ENCODE measurements at places on chromosomes 11 and 22.
A peak's percentile ranks its signal among the peaks of the same experiment; 100 is the strongest.

GRCh38 chr11:113952588-113952987, 22.3 kb upstream of the HTR3A start:
- no peak for DNase-seq

DNA sequence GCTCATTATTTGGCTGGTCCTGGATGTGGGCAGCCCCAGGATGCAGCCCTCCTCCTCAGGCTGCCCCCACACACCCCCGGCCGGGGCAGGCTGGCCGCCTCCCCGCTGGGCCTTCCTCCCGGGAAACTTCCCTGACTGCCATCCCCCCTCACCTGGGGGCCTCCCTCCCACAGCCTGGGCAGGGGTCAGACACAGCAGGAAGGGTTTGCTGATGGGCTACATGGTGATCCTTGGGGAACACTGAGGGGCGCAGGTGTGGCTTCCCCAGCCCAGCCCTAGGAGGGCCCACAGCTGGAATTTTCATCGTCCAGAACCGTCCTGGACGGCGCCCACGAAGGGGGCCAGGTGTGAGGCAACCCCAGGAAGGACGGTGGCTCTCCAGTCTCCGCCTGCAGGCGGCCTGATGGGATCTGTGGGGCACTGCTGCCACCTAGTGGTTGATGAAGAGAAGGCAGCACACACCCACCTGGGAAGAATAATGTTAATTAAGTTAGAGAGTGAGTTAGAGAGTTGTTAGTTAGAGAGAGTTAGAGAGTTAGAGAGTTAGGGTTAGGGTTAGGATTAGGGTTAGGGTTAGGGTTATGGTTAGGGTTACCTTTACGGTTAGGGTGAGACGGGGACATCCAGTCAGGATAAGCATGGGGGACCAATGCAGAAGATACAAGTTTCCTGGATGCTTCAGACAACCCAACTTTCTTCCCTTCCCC, 75.9 kb upstream of the PRR5 start:
- DNase-seq: peak; percentile 67

GRCh38 chr22:26501996-26502395, 10.3 kb downstream of the TFIP11 start:
- no peak for DNase-seq

- no peak for DNase-seq
Observed at GRCh38 chr22:36985211-36985889, 33.9 kb downstream of the TST start.

DNA sequence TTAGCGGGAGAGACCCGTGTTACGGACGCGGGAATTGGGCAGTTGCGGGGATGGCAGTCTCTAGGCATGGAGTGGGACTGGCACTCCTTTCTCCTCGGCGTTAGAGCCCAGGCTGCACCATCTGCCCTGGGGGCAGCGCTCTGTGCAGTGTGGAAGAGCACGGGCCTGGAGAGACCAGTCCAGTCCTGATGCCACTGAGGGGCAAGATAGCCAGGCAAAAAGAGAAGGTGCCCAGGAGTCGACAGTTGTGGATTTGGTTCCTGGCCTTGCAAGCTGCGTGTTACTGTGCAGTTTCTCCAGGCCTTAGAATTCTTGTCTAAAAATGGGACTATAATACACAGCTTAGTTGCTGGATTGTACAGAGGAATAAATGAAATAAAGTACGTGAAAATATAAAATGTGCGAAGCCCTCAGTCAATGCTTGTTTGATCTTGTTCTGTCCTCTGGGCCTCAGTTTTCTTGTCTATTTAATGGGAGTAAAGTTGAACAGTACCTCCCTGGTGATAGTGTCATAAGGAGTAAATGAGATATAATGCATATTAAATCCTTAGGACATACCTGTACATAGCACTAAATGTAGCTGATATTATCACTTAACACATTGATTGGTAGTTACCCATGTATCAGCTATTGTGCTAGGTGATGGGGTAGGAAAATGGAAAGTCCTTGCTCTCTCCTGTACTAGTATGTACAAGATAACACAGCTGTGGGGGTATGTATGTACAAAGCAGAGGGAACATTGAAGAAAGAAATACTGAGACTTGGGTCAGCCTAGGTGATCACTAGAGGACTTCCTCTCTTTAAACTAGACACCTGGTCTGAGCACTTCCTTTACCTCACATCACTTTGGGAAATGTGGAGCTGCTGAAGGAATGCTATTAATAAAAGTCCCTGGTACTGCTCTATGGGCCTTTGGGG, 1.2 kb downstream of the ATXN10 start:
- DNase-seq: no peak

DNA sequence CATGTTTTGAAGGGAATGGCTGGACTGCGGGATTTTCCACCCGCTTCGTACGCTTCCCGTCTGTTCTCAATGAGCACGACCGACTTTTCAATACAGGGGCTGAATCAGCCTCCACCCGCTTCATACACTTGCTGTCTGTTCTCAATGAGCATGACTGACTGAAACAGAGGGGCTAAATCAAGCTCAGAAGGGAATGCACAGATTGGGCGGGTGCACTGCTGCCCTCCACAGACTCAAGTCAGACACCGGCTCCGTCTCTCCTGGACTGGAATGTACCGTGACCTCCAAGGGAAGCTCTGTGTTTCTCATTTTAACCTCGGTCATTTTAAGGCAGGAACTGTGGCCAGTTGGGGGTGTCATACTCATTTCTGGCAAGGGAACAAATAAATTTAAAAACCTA, 48.5 kb downstream of the BRD1 start:
- DNase-seq: no peak

DNA sequence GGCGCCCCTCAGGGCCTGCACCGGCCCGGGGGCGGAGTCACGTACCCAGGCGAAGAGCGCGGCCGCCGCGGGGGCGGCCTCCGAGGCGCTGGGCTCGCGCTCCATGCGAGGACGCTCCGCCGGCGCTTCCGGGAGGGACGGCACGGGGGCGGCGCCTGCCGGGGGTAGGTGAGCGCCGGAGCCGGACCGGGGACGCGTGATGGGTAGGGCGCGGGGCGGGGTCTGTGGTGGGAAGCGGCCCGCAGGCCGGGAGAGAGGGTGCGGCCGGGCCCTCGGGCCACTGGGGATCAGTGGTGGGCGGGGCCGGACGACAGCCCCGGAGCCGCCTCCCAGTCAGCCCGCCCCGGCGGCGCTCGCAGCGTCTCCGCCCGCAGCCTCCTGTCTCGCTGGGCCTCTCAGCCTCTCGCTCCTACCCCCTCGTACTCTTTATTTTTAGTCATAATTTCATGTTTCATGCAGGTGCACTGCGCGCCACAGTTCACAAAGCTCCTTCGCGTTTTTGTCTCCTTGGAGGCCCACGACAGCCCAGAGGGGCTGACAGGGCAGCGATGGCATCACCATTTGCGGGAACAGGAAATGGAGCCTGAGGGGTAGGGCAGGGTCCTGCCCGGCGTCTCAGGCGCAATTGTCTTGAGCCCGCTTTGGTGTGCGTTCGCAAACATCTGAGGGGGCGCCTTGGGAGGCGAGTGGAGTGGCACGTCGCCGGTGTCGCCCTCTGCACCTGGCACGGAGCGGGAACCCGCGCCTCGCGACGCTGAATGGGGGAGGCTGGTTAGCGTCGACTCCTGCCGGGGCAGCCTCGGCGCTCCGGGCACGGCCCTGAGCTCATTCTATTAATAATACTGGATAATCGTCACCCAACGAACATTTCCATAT, at the start of gene SERGEF:
Gene SERGEF, minus strand, starts transcription at position 142 of the 876 bp plus-strand sequence. Its CDS starts 37 bp downstream, at position 105.
- peak; percentile 90 for DNase-seq

DNA sequence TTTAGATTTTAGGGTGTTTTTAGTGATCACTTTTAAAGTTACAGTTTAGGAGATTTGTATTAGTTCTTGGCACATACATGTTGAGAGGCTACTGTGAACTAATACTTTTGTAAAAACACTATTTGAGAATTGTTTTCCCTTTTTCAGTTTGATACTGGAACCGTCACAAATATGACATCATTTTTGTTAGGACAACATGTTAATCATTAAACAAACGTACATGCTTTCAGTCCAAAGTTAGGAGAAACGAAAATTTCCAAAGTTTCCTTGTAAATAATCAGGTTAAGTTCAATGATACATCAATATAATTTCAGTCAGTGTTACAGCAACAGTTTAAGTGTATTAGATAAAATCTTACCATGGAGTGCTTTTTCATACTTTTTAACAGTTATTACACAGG, 53.1 kb downstream of the SPECC1L start:
- no peak for DNase-seq

DNA sequence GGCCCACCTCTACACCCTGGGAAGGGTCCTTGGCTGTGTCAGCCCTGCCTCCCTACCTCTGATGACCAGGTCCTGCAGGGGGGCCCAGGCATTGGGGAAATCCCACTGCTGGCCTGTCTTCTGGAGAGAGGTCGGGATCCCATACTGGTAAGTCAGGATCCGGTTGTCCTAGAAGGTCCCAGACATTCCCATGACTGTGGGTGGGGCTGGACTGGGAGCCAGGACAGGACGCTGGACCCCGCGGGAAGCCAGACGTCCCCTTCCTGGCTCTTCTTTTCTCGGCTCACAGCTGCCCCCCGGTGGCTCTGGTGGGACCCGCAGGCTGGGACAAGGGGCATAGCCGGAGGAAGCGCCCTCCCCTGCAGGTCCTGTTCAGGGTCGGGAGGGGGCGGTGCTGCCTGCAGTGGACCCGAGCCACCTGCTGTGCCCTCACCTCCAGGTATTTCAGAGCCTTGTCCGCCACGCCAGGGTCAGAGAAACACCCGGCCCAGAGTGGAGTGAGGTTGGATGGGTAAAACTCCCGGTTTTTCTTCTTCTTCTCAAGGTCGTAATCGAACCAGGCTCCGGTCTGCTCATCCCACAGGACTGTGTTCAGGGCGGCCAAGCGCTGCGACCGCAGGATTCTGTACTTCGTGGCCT, 20.0 kb downstream of the TREH start:
- DNase-seq: peak; percentile 68

DNA sequence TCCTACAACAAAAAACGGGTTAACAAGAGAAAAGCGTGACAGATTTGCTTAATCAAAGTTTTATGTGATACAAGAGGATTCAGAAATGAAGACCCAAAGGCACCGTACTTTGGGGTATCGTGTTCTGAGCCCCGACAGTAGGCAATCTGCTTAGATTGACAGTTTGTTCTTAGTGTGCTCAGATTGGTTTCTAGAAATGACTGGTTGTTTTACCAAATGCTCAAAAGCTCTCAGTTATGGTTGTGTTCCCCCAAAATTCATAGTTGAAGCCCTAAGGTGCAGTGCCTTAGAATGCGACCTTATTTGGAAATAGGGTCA, 102.7 kb downstream of the RASSF10 start:
- DNase-seq: no peak

DNA sequence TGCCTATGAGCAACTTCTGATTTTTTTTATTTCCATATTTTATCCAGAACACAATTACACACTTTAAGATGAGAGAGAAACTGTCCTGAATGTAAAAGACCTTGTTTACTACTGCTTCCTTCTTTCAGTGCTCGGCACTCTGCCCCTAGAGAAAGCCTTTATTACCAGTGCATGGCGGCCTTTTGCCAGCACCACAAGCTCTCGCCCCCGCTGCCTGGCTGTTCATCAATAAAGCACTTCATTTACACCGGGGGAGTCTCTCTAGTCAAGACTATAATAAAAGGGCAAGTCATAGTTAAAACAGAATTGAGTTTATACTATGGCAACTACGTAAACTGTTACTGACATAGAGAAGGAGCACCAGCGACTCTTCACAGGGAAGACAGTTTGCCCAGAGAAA, 259.5 kb downstream of the CADM1 start:
- DNase-seq: no peak

DNA sequence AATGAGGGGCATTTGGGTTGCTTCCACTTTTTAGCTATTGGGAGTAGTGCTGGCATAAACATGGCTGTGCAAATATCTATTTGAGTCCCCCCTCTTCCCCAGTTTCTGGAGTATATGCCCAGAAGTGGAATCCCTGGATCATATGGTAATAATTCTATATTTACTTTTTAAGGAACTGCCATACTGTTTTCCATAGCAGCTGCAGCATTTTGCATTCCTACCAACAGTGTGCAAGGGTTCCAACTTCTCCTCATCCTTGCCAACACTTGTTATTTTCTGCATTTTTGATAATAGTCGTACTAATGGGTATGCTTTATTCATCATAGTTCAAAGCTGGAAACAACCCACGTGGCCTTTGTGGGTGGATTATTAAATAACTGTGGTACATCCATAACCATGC, 883.5 kb downstream of the TBC1D22A start:
- no peak for DNase-seq

DNA sequence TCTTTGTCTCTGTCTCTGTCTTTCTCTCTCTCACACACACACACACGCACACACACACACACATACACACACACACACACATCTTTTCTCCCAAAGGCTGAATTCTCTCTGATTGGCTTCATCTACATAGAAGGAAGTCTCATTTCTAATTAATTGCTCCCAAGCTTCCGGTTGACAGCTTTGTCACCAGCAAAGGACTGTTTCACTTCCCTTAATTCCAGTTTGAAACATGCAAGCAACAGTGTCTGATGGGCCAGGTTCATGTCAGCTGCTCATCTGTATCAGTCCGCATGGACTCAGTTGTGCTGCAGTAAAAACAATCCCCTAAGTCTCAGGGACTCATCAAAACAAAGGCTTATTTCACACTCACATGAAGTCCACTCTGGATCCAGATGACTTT, 16.2 kb upstream of the PVALB start:
- no peak for DNase-seq

DNA sequence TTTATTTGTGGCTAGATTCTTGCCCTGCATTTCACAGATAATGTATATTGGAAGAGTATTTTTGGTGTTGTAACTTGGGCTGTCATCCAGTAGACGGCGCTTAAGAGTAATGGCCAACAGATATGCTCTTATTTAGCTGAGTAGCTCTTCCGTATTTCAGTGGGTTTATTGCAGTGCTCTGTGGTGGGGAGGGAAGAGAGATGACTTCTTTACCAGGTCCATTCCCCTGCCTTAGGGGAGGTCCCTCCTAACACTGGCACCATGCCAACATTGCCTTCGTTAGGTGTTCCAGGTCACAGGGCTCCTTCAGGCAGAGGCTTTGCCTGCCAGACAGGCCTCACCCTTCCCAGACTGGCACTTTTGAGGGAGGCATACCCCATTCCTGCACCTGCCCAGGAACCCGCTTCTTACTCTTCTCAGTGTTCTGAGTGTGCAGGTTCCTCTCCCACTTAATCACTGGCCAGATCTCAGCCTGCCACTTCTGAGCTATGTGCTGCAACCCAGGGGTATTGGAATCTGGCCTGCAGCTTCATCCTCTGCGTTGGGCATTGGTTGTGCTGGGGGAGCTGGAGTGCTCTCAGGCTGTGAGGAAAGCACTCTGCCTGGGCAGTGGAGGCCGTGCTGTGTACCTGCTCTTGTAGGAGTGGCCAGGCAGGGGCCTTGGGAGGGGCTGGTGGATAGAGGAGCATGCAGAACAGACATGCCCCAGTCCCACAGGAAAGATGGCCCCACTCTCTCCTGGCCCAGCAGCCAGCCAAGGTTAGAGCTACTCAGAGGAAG, 29.4 kb upstream of the SLN start:
- no peak for DNase-seq

GRCh38 chr11:6703247-6704063, 20.3 kb upstream of the MRPL17 start:
- DNase-seq: no peak

GRCh38 chr11:114915871-114916805, 237.8 kb downstream of the NXPE2 start:
- no peak for DNase-seq

- DNase-seq: no peak
Observed at GRCh38 chr11:74437441-74438042, 29.8 kb downstream of the KCNE3 start.

Data from effector memory CD4-positive, alpha-beta T cell (primary cell).